HTR-8/SVneo (cell line): ENCODE measurements at places on chromosomes 5 and 9.

GRCh38 chr5:93304456-93305250 is 276.4 kb downstream of the NR2F1-AS1 start:
- DNase-seq, result no peak

- no peak for DNase-seq
Observed at GRCh38 chr5:146993876-146994530, 115.4 kb upstream of the PPP2R2B start.

DNA sequence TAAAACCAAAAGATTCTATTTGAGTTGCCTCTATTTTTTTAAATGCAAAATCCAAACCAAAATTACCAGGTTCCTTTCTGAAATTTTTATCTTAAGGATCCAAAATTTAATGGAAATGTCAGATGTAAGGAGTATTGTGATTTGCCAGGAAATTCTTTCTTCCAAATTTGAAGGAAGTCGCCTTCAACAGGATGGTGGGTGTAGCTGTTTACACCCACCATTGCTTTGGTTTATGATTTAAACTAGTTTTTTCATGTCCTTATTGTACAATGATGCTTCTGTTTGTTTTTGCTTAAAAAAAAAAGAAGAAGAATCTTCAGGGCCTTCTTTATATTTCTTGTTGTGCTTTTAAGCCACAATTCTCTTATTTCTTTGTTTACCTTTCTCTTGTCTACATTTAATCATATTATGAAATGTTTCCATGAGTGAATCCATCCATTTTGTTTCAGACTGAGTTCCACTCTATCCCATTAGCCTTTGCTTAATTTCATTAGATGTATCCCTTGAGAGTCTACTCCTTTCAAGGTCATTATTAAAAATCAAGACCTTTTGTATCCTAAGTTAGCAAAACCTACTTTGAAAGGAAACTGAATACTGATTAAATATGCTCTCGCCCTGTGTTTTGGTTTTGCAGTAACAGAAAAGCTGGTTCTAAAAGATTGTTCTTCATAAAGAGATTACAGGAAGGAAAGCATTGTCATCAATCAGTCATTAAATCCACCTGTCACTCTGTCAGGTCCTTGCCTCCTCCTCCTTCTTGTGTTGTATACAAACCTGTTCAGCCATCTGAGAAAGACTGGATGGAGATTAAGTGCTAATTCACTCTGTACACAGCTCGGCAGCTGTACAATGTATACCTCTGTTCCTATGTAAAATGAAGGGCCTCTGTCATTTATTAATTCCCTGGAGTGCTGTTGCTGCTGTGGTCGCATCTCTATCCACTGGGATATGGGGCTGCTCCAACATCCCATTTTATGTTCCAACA is 45.5 kb upstream of the SLC2A8 start:
- no peak for DNase-seq

DNA sequence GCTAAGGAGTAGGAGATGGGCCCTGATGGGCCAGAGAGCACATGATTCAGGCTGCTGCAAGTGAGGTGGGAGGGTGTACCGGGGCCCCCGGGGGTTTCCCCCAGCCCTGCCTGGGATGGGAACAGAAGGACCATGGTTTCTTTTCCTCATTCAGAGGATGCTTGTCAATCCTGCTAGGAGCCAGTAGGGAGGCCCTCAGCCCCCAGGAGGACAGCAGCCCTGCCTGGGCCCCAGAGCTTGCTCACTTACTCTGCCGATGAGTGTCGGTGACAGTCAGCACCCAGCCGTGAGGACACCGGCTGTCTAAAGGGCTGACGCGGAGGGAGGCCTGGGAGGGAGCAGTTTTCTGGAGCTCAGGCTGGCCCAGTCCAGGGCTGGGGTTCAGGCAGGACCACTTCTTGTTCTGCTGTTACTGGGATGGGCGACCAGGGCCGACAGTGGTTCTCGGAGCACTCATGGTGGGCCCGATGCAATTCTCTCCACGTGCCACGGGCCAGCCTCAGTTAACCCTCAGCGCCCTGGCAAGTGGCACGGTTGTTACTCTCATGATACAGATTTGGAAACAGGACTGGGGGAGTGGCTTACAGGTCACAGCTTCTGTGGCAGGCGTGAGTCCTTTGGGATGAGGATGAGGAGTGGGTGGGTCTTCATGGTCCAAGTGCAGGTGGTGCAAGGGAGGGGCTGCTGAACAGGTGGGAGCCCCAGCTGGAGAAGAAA is 1.8 kb downstream of the ARRDC1 start:
- no peak for DNase-seq

GRCh38 chr9:36325081-36325828 is 67.0 kb upstream of the GNE start:
- DNase-seq, result no peak

DNA sequence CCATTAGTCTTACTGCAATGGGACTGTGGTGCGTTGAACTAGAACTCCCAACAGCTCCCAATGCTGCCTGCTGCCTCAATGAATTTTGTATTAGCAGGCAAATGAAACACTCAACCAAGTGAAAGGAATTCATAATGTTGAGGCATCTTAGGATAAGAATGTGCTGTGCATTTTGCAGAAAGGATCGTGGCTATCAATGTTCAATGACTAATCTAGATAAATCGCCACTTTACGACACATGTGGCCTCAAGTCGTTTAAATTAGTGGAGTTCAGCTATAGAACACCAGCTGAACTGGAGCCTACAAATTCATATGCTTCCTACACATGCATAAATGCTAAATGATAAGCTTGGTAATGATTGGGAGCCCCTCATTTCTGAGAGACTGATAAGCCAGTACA is 318.4 kb downstream of the PSAT1 start:
- DNase-seq, result no peak

GRCh38 chr5:97067296-97067850 is 75.0 kb downstream of the LIX1 start:
- DNase-seq, result no peak

- DNase-seq, result no peak
Observed at GRCh38 chr5:147746986-147747385, 35.5 kb downstream of the JAKMIP2 start.

DNA sequence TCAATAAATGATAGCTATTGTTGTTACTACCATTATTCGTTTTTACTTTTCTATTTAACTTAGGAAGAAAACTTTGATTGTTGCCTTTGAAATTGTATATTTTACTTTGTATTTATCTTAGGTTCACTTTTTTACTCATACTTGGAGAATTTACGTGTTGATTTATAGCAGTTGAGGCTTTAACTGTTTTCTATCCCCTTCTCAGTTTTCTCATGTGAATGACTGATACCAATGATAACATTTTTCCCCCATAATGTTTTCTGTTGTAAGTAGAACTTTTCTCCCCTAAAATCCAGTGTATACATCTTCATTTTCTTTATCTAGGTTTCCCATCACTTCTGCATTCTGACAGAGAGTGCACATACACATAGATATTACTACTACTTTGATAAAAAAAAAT is 54.4 kb downstream of the FSD1L start:
- DNase-seq, result no peak

DNA sequence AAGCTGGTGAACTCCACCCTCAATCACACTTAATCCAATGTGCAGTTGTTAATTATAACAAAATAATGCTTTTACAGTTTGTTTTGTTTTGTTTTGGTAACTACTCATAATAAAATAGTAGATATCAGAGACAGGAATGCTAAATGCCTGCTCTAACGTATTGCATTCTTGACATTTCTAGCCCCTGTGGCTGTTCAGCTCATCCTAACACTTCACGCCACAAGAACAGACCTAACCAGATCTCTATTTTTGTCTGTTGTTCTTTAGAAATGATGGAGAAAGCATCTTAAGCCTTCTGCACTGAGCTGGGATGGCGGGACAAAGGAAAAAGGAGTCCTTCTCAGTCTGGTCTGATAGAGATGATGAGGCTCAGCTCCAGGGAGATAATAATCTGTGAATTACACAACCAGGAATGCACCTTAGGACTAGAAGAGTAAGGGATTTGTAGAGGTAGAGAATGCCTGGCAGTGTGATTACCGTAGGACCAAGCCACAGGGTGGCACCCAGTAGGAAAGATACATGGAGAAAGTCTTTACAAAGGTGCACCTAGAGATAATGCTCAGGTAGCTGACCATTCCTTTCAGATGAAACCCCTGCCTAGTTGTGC is 628.8 kb downstream of the PDE4D start:
- no peak for DNase-seq

GRCh38 chr9:80074439-80074838 is 502.7 kb downstream of the TLE4 start:
- DNase-seq, result no peak

DNA sequence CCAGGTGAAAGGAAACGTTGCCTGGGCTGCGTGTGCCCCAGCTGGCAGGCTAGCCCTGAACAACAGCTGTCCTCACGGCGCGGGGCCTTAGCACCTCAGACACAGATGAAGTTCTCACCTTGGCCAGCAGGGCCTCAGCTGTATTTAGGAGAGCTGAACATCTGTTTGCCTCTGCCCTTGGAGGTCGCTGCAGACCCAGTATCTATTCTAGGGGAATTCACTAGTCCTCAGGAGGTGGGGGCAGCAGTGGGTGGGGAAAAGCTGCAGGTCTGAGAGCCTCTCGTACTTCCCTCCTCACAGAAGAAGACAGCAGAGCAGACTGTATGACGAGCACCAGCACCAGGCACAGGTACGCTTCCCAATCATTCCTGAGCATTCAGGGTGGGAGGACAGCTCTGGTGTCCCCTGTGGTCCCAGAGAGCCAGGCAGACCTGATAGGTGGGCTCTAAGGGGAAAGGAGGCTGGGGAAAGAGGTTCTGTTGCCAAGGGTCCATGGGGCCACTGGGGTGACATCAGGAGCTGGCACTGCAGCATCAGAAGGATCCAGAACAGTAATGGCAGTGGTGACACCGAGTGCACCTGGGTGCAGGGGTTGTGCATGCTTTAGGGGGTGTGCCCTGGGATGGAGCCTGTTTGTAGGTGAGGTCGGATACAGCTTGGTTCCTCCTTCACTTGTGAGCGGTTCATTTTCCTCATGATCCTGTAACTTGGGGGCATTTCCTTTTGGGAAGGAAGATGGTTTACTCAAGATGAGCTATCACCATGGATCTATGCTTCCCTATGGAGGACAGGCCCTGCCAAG is 13.8 kb downstream of the CD74 start:
- no peak for DNase-seq

- DNase-seq, result peak; percentile 28
Observed at GRCh38 chr9:125106285-125106893, 36.9 kb downstream of the SCAI start.

- DNase-seq, result no peak
Observed at GRCh38 chr9:93468763-93469456, 15.5 kb upstream of the FAM120AOS start.
